ENCODE measurements at places on chromosomes 2 and 18.

GRCh38 chr2:3712831-3713503 is 9.6 kb downstream of the DCDC2C start:
- no peak for DNase-seq

GRCh38 chr2:5937851-5938565 is 245.8 kb downstream of the SOX11 start:
- DNase-seq = no peak

- DNase-seq = no peak
Observed at GRCh38 chr2:192137451-192137850, 57.3 kb downstream of the TMEFF2 start.

DNA sequence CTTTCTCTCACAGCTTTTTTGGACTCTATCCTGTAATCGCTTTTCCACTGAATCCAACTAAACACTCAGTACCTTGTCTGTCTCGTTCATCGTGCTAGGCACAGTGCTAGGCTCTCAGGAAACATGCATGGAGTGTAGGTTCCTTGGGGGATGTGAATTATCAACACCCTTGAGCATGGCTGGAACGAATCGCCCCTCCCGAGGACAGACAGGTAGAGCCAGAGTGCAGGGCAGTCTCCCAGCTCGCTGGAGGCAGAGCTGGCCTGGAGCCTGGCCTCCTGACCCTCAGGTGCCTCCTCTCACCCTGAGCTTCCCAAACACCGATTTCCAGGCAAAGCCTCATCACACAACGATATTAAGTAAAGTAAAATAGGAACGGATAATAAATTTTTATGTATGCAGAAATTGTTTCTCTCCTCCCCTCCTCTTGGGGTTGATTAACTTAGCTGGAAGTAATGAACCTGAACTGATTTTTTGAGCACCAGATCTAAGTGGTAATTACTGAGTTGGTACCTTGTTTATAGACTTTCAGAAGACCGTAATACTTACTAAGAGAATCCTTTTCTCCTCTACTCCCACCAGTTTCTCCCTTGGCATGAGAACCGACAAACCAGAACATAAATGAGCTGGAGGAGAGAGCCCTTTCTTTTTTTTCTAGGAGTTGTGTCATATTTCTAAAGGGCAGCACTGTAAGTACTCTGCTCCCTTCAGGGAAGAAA is 90.5 kb downstream of the MSH2 start:
- no peak for DNase-seq

- no peak for DNase-seq
Observed at GRCh38 chr2:201349601-201350000, 7.5 kb downstream of the FLACC1 start.

Measured in kidney tubule cell (primary cell).